ENCODE measurements at places on chromosomes 1 and 21.

- DNase-seq = no peak
Measured at GRCh38 chr1:26449868-26450267, 17.7 kb downstream of the DHDDS start.

GRCh38 chr1:6811583-6811982, 26.3 kb downstream of the CAMTA1 start:
- DNase-seq = no peak

DNA sequence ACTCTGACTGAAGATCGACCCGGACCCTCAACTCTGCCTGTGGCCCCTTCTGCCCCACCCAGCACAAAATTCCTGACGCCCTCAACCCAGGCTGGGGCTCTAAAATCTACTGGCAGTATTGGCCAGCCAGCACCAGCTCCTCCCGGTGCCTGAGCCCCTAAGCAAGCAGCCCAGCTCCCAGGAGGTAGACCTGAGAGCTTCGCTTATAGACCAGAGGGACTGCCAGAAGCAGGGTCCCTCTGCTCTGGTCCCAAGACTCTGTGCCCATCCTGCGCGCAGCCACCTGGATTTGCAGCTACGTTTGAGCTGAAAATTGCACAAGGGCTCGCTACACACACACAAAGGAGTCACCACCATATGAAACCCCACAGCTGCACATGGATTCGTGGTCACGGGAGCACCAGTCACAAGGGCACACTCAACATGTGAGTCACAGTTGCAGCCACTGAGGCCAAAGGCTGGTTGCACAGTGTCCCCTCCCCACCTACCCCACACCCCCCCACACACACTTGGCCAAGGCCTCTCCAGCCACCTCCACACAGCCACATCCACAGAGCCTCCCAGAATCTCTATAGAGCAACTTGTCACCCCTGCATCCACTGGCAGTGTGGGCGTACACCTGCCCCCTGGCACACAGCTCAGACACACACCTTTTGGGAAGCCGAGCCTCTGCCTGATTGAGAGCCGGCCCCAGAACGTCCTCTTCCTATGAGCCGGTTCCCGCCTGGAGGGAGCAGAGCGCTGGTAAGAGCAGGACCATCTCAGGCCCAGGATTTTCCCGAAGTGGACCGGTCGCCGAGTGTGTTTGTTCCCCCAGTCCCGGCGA, 1.1 kb upstream of the DMBX1 start:
- DNase-seq = no peak

DNA sequence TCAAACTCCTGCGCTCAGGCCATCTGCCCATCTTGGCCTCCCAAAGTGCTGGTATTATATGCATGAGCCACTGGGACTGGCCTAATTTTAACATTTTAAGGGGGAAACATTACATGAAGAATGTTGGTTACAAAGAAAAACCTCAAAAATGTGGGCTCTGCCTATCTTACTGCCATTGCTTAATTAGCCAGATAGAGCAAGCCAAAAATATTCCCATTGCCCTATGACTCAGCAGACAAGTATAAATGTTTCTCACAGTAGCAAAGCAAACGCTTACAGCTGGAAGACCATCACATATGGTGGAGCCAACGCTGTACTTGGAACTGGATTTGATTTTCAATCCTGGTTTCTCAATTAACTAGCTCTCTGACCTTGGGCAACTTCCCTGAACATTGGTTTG, 502.0 kb downstream of the SMYD3 start:
- no peak for DNase-seq

DNA sequence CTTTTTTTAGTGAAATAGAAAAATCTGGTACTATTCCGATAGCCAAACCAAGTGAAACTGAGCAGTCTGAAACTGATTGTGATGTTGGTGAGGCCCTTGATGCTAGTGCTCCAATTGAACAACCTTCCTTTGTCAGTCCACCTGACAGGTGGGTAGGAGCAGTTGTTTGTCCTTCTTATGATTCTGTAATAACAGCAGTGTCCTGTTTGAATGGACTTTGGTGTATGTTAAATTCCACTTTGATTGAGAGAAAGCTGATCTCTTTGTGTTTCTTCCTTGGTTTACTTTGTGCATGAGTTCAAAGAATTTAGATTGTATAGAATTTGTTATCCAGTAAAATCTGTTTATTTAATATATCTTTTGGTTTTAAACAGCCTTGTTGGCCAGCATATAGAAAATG, 24.3 kb downstream of the SUCO start:
- no peak for DNase-seq

- DNase-seq = no peak
Measured at GRCh38 chr1:4980211-4980610, 325.8 kb downstream of the AJAP1 start.

- DNase-seq = no peak
Measured at GRCh38 chr1:175413367-175413766, 220.8 kb upstream of the KIAA0040 start.

GRCh38 chr1:22821027-22821426, 110.4 kb downstream of the EPHB2 start:
- peak; percentile 5 for DNase-seq

GRCh38 chr1:54480525-54480848, 67.5 kb upstream of the ACOT11 start:
- DNase-seq = peak; percentile 75

DNA sequence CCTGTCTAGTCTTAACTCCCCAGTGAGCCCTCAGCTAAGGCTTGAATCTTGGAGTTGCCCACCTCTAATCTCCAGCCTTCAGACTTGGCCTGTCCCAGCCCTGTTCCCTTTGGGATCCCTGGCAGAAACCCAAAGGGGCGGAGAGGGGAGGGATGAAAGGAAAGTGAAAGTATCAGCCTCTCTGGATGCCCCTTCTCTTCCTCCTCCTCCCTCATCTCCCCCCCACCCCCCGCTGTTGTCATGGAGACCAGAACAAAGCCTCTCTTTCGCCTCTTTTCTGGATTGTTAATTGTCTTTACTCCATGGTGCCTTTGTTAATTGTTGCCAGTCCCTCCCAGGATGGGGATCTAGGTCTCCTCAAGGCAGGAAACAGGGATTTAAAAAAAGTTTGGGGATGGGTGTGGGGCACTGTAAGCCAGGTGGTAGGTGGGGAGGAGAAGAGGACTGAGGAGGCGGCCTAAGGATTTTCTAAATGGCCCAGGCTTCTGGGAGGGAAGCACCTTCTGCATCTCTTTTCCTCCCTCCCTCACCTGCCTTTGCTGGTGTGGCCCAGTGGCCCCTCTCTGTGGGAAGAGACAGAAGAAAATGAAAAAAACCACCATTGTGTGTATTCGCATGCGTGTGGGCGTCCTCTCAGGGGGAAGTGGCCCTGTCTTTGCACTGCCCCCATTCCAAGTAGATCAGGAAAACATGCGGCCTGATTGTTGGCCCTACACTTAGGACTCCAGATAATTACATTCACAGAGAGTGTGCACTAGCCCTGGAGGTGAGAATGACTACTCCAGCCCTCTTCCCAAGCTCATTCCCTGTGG, 7.5 kb upstream of the SOX13 start:
- DNase-seq = no peak

DNA sequence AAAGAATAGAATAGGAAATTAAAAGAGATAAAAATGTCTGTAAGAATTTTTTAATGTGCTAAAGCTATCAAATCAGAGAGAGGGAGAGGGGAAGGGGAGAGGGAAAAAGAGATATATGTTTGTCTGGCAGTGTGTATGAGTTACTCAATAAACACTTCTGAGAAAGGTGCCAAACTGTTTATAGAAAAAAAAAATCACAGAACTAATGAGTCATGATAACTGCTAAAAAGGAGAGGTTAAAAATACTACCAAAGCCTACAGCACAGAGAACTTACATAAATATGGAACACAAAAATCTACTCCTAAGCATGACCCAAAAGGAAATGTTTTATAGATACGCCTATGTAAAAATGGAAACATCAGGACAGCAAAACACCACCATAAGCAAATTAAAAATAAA, 45.4 kb downstream of the SELENOF start:
- DNase-seq = no peak

DNA sequence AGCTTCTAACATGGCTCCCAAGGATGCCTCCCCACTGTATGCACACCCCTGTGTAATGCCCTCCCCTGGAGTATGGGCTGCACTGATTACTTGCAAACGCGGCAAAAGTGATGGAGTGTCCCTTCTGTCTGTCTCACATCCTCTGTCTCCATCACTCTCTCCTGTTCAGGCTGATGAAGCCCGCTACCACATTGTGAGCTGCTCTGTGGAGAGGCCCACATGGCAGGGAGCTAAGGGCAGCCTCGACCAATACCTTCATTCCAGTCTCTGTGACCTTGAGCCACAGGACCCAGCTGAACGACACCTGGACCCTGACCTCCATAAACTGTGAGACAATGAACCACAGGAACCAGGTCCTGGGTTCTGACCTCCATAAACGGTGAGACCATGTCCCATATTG, 154.1 kb upstream of the ETV3 start:
- no peak for DNase-seq

DNA sequence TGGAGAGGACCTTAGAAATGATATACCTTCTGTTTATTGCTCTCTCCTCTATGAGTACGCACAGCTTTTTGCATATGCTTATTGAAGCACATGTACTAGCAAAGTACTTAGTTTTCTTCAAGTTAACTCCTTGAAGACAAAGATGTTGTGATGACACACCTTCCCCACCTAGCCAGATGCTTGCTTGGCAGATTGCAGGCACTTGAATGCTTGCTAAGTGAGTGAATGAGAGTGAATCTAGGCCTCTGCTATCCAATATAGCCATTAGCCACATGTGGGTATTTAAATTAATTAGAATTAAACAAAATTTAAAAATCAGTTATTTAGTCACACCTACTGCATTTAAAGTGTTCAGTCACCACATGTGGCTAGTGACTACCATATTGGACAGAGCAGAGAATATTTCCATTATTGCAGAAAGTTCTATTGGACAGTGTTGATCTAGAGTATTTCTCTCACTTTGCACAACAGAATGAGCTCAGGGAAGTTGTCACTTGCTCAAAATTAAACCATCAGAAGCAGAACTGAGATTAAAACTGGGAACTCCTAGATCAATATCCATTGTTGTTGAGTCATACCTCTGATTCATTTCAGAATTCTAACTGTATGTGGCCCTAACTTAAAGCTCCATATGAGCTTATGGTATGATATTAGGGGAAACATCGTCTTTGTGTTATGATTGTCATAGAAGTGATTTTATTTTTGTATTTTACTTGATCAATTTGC, 8.6 kb upstream of the EEIG2 start:
- DNase-seq = no peak

GRCh38 chr1:155093911-155094621, 15.4 kb downstream of the EFNA3 start:
- DNase-seq = peak; percentile 71

GRCh38 chr1:54715493-54716298, at the start of gene TTC4:
TTC4 (plus strand) TSS chr1:54715861; CDS start chr1:54715909, 48 bp downstream.
- DNase-seq = peak; percentile 86

DNA sequence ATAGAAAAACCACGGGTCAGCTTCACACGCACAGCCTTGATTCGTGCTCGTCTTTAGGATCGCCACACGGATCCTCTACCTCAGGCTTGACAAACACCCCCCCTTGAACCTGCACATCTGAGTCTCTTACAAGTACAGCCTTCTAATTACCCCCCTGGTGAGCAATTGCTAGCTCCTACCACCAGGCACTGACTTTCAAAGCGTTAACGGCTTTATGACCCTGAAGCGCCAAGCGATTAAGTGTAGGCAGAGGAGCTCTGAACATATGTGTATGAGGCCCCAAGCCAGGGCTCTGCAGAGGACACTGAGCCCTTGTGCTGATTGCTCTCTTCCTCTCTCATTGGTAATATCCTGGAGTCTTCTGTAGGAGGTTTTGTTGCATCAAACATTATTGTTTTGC, 55.7 kb upstream of the EPHA8 start:
- DNase-seq = no peak

DNA sequence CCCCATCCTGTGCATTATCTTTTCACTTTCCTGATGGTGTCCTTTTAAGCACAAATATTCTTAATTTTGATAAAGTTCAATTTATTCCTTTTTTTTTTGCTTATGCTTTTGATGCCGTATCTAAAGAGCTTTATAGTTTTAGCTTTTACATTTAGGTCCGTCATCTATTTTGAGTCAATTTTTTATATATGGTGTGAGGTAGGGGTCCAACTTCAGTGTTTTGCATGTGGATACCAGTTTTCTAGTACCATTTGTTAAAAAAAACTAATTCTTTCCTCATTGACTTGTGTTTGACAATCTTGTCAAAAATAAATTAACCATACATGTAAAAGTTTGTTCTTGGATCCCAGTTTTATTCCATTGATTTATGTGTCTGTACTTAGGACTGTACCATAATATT, 4.9 kb downstream of the MTF2 start:
- no peak for DNase-seq

DNA sequence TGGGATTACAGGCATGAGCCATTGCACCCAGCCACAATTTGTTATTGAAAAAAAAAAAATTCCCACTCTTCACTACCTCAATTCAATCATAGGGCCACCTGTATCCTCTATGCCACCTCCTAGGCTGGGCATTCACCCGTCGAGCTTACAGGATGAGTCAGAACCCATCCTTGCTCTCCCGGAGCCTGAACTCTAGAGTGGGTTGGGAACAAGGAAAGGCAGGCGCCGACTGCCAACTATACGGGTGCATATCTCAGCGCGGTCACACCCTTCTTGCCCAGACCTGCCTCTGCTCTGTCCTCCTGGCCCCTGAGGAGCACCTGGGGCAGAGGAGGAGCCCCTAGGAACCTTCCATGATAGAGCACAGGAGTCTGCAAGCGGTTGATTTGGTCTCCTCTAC, 21.4 kb upstream of the LBR start:
- DNase-seq = no peak

GRCh38 chr1:31182352-31182751, 57.3 kb downstream of the NKAIN1 start:
- peak; percentile 85 for DNase-seq

DNA sequence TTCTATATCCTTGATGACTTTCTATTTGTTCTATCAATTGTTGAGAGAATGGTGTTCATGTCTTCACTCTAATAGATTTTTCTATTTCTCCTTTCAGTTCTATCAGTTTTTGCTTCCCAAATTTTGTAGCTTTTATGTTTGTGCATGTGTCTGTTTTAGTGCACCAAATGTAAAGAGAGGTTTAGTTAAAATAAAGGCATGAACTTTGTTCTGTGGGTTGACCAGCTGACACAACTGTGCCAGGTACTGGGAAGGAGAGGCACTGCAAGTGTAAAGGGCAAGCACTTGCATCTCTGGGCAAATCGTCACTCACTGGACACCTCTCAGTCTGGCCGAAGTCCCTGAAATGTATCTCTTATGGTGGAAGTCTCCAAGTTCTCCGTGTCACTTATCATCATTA, 38.6 kb upstream of the ABCD3 start:
- DNase-seq = no peak

- DNase-seq = no peak
Measured at GRCh38 chr1:112381324-112382076, 14.5 kb upstream of the CTTNBP2NL start.

- DNase-seq = peak; percentile 66
Measured at GRCh38 chr1:164786980-164787833, 228.2 kb downstream of the PBX1 start.
